ENCODE measurements at places on chromosomes 1 and 21. TPM values are rescaled to one million over a fixed set of nuclear protein-coding genes. Genes with fewer than 3 reads are reported as not detected.

The FCRL2 gene
- total RNA-seq = 0.49 TPM

The FCMR gene
- total RNA-seq = 157 TPM

The PLEKHG5 gene
- 0.16 TPM for total RNA-seq

The RGS16 gene
- 1.3 TPM for total RNA-seq

The TCP10L gene
- total RNA-seq = 0.93 TPM

The CD247 gene
- 1,027 TPM for total RNA-seq

The SIK1 gene
- 382 TPM for total RNA-seq

The LYPD8 gene
- total RNA-seq = not detected

The LGR6 gene
- 65.2 TPM for total RNA-seq

The NR1I3 gene
- total RNA-seq = not detected

The OR2G6 gene
- total RNA-seq = not detected

The CD48 gene
- total RNA-seq = 213 TPM

The NTMT2 gene
- total RNA-seq = not detected

The MAN1C1 gene
- 7.1 TPM for total RNA-seq

The RNU1-1 gene
- total RNA-seq = 2,937 TPM

Data from natural killer cell (primary cell).